ENCODE measurements at places on chromosomes 7 and 10.

- DNase-seq, result peak; percentile 94
Observed at GRCh38 chr10:30751678-30752331, 122.3 kb upstream of the LYZL2 start.

DNA sequence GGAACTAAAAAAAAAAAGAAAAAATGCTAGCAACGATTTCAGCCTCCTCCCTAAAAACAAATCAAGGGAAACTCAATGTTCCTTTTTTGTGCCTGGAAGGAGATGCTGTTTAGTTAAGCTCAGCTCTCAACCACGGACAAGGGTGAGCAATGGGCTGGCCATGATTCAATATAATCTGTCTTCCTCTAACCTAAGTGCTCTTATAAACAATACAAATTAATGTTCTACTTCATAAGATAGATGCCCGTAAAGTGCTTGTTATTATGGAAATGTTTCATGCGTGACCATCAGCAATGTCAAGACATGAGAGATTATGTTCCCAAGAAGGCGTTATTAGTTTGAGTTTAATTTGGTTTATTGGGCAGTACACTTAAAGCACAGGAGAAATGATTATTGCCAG, 320.3 kb downstream of the SFMBT2 start:
- no peak for DNase-seq

DNA sequence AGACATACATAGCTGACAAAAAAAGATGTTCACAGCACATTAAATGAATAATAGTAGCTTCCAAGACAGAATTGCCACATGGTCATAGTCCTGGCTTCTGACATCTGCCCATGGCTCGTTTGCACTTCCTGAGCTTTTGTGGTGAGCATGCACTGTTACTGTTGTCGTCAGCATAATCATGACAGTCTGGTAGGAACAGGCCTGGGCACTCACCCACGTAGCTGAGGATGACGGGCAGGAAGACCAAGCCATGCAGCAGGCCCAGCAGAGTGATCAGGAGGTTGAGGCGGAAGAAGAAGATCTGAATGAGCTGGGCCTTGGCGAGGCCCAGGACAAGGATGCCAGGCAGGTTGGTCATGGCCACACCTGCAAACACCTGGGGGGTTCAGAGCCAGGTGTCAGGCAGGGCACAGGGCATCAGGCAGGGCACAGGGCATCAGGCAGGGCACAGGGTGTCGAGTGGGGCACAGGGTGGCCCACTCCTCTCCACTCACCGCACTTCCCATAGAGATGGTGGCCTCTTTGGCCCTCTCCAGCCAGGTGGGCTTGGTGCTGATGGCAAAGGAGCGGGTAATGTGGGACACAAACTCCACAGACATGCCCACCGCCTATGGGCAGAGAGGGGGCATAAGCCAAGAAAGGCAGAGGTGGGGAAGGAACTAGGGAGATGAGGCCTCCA, 25.3 kb upstream of the NUDCD3 start:
- DNase-seq, result no peak

- DNase-seq, result no peak
Observed at GRCh38 chr10:96718304-96718990, 1.9 kb downstream of the PIK3AP1 start.

GRCh38 chr10:124917428-124918190, 24.3 kb upstream of the ZRANB1 start:
- peak; percentile 71 for DNase-seq

- DNase-seq, result no peak
Observed at GRCh38 chr7:130273081-130273932, 6.6 kb downstream of the CPA2 start.

DNA sequence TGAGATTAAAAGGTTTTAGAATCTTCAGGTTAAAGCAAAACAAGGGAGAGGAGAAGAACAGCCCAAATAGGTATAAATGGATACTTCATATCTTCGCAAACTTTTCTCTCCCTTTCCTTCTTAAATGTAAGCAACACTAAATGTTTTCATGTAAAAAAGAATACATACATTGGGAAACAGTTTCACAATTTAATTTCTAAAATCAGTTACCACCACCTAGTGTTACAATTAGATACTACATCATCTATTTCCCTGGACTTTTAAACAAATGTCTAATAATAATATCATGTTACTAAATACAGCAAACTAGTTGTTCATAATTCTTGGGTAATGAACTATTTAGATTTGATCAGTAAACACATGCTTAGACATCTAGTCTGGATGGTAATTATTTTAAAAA, 35.8 kb downstream of the MINDY3 start:
- DNase-seq, result peak; percentile 78

GRCh38 chr10:22219308-22219707, 1.5 kb upstream of the EBLN1 start:
- DNase-seq, result no peak

DNA sequence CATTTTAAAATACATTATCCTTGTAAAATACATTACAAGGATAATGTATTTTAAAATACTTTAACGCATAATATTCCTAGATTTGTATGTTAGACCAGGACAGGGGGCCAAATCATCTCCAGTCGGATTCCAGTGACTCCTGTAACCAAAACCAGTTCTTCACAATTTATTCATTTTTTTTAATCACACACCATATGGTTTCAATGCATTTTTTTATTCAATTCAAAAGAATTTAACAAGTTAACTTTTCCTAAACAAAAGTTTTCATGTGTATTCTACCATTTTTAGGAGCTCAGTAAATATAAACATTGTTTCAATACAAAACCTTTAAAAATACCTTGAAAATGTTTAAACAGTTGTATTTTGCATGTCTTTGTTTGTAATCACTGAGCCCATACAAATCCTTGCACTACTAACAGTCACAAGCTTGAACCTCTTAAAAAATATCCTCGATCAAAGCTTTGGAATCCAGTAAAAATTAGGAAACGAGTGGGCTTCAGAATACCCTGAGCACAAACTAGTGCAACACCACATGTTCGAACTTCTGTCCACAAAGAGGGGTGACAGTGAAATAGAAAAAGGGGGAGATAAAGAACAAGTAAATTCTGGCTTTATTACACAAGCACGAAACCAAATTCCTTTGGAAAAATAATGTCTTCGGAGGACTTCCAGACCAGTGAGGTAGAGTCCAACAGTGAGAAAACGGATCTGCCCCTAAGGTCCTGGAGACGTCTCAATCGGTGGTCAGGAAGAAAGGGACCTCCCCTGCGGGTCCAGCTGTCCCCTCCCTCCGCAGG, 1.6 kb downstream of the CCDC71L start:
- no peak for DNase-seq

DNA sequence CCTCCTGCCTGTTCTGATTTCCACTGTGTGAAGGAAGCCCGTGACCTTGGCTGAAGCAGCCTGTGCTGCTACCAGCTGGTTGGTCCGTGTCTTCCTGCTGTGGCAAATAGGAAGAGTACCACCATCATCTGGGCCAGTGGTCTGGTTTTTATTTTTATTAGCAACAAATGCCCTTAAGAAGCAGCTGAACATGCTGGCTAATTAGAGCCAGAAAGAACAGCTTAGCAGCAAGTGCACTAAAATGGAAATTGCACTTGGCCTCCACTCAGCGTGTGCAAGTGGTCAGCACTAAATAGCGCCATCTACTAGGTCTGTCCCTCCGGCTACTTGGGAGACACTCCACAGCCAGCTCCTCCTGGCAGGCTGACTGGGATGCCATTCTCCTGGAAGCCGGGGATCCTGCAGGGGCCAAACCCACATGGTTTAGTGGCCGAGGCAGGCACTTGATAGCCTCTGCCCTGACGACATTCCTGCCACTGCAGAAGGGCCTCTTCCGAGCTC, 690.3 kb upstream of the FOXK1 start:
- no peak for DNase-seq

DNA sequence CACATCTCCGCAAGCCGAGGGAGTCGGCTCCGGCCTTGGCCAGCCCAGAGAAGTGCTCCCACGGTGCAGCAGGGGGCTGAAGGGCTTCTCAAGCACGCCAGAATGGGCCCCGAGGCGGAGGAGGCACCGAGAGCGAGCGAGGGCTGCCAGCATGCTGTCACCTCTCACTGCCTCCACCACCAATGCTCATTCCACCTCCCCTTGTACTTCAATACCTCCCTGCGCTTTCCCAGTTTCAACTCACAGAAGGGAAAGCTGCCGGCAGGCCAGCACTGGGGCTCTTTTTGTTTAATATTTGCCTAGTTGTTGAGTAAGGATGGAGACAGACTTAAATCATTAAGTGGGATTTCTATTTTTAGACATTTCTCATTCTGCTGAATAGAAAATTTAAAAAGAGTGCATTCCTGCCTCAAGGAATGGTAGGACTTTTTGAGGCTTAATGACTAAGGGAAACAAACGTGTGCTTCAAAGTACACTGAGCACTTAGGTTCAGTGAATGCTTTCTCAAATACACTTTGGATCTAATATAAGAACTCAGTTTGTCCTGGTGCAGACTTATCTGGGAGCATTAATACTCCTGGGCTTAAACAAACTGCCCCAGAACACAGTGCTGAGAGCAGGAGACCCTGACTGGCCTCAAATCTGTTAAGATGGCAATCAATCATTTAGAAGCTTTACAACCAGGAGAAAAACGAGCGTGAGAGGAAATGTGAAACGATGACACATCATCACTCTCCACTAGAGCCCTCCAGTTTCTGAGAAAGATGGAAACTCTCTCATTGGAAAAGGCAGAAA, 131.2 kb downstream of the RALA start:
- DNase-seq, result peak; percentile 67

- DNase-seq, result no peak
Observed at GRCh38 chr10:124050021-124051015, 43.1 kb downstream of the CHST15 start.

GRCh38 chr10:34319197-34319846, 495.8 kb downstream of the PARD3 start:
- peak; percentile 97 for DNase-seq

- no peak for DNase-seq
Observed at GRCh38 chr10:106694696-106695095, 469.8 kb downstream of the SORCS1 start.

GRCh38 chr10:27494116-27494805, 9.8 kb upstream of the RAB18 start:
- no peak for DNase-seq

DNA sequence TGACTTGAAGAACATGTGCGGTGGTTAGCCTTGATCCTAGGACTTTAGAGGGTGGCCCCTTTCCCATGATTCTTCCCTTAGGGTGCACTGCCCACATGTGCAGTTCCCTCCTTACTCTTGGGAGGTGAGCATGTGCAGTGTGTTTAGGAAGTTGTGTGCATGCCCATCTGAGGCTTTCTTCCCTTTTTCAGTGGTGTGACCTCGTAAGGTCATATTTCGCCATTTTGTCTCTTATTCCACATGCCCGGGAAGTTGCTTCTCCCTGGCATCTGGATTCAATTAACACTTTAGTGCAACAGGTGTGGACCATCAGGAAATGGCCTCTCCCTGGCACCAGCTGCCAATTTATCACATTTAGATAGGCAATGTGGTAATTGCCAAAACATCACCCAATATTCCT, 380.6 kb upstream of the VSTM2A start:
- no peak for DNase-seq

DNA sequence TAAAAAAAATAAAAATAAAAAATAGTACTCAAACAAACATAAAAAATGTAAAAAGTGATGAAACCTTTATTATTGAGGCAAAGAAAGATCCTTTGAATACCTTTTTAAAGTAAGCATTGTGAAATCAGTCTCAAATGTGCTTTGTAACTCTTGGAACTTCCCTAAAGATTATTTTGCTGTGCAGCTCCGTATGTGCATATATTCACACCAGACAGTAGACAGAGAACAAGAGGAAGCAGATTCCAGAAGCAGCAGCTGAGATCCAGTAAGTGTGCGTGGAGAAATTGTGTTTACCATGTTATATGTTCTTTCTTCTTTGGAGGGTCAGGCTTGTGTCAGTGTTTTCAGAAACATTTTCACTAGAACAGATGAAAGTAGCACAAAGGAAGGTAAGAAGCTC, 324.9 kb downstream of the AGMO start:
- DNase-seq, result no peak

DNA sequence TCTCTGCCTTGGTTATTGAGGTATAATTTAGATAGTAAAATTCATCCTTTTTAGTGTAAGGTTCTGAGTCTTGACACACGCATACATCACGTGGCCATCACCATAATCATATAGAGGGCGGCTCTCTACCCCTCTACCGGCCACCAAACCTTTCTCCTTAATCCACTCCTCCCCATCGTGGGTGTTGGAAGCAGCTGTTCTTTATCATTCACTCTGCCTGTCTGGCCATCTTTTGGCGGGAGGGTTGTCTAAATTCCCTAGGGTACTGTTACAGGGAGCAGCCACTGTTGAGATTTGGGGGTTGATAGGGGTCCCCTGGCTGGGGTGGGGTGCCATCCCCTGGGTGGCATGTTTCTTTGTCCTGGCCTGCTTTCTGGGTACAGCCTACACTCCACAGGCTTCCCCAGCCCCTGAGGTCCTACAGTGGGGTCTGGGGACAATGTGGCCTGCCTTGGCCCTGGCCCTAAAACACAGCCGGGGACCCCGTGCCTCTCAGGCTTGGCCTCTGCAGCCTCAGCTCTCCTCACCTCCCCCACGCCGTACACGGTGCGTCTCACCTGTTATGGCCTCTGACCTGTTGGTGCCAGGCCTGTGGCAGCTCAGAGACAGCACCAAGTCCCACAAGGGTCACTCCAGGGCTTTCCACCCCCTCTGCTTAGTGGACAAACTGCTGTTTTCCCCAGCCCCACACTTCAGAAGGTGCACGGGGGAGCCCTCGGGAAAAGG, 17.5 kb downstream of the AMZ1 start:
- DNase-seq, result no peak

GRCh38 chr7:105775580-105775979, 100.8 kb downstream of the ATXN7L1 start:
- peak; percentile 69 for DNase-seq

GRCh38 chr10:119323085-119324016, 116.0 kb downstream of the GRK5 start:
- no peak for DNase-seq

GRCh38 chr10:17430647-17431355, 23.6 kb downstream of the ST8SIA6 start:
- DNase-seq, result peak; percentile 90

DNA sequence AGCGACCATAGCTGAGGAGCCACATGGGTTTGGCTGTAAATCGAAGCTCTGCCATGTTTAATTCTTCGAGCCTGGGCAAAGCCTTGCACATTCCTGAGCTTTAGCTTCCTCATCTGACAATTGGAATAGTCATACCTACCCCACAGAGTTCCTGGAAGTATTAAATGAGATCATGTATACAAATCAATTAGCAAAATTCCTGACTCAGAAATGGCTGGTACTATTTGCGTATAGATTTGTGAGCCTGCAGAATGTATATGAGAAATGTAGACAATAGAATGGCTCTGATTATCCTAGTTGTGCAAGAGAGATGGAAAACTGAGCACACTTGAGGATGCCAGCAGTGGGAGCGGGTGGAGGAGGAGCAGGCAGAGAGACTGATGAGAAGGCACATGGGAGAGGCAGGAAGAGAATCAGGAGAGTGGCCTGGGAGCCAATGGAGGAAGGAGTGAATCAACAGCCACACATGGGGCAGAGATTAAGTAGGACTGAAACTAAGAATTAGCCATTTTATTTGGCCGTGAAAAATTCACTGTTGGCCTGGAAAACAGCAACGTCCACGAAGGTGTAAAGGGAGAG, 128.0 kb upstream of the C1GALT1 start:
- DNase-seq, result no peak

- no peak for DNase-seq
Observed at GRCh38 chr10:121879476-121879875, 48.4 kb downstream of the ATE1 start.

GRCh38 chr10:24505759-24506158, 217.9 kb downstream of the ARHGAP21 start:
- no peak for DNase-seq

All from adipocyte (in vitro differentiated cells).